Activated CD8-positive, alpha-beta T cell treated with anti-CD3 and anti-CD28 coated beads for 36 hours (primary cell): ENCODE measurements at places on chromosomes 16 and 17.

DNA sequence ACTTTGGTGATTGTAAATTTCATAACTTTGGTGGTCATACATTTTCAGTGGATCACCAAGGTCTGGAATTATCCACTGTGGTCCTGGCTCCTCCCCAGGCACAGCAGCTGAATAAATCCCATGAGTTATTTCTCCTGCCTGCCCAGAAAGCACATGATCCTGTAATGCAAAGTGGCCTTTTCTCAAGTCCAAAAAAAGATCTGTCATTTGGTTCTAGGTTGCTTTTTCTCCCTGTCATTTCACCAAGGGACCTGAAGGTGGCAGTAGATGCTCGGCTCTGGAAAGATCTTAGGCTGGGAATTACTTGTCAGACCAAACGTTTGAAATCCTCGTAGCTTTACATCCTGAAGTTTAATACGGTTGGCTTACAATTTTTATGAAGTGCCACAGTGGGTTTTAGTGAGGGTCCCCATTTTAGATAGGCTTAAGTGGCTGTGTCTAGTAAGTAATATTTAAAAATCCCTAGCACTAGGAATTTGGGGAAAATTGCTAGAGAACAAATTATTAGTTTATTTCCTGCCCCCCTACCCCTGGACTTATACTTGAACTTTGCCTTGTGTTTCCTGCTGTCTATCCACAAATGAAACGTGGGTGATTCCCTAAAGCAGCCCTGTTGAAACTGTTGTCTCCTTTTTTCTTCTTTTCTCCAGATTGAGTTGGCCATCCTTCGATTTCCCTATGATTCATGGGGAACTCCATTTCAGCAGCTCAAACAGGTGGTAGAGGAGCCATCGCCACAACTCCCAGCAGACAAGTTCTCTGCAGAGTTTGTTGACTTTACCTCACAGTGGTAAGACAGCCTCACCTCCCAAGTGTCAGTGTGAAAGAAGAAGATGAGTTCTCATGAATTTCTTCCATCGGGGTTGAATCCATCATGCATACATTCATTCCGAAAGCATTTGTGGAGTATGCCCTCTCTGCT is 111.7 kb downstream of the MAP2K6 start:
- DNase-seq = peak; percentile 38

GRCh38 chr16:1530883-1531637 is 2.4 kb upstream of the TMEM204 start:
- DNase-seq = no peak

DNA sequence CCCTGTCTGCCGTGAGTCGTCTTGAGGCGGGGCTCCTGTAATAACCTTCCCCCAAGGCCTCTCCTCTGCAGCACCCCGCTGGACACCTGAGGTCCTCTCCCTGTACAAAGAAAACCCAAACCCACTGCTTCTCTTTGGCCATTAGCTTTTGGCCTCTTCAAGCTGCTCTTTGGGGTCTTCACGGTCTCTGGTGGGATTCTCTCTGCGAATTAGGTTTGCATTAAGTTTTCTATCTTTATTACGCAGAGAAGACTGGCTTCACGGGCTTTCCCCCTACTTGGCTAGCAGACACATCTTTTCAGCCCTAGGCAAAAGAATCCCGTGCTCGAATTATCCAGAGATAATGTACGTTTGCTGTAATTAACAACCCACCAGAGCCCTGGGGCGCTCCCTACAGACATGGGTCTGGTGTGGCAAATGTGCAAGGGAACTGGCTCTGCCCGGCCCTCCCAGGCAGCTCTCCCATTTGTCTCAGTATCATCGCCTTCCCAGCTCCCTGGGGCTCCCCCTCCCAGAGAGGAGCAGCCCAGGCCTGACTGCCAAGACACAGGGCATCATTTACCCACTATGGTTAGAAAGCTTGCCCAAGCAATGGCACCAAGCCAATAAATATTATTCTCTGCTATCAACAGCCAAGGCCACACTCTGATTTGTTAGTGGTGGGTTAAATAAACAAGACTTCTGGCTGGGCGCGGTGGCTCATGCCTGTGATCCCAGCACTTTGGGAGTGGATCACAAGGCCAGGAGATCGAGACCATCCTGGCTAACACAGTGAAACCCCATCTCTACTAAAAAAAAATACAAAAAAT is 24.7 kb upstream of the KLHDC4 start:
- DNase-seq = no peak

DNA sequence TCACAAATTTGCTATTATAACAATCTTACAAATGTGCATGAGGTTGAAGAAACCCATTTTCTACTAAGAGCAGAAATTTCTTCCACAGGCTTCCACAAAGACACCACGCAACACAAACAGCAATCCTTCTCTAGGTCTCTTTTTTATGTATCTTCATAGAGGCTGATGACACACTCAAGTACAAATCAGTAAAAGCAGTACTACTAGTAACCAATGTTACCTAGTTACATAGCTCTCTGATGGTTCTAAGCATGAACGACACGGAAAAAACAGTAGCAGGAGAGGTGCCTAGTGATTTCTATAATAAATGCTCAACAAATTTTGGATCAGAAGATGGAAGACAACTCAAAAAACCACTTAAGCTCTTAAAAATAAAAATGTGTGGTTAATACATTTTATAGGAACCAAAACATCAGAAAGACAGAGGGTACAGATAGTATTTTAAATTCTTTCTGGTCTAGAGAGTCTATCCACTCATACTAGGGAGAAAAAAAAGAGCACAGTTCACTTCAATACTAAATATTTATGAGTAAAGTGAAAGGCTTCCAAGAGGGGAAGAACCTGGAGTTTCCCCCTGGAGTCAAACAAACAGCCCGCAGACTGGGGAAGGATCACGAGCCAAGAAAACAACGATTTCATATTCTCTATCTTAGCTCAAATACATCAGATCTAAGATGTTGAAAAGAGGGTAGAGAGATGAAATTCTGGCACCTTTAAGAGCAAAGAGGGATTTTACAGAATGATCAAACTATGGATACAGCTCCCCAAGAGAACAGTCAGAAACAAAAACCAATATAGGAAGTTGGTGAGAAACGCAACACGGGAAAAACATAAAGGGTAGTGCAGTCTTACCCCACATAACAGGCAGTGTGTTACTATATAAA is 40.2 kb downstream of the SMG6 start:
- DNase-seq = no peak
